ENCODE measurements at places on chromosomes 5 and 9. TPM values are rescaled to one million over a fixed set of nuclear protein-coding genes. Genes with fewer than 3 reads are reported as not detected.

Gene CDX1
- 0.39 TPM for polyA plus RNA-seq

Gene SLC46A2
- 0.96 TPM for polyA plus RNA-seq

Gene TMEM215
- polyA plus RNA-seq = 0.05 TPM

Gene CDK9
- polyA plus RNA-seq = 66.0 TPM

Gene INSYN2B
- 4.5 TPM for polyA plus RNA-seq

Gene NTNG2
- polyA plus RNA-seq = 0.59 TPM
